ENCODE measurements at places on chromosomes 7 and 10. TPM values are rescaled to one million over a fixed set of nuclear protein-coding genes. Genes with fewer than 3 reads are reported as not detected.

ADAM22 gene
- total RNA-seq: 5.4 TPM

GIMAP2 gene
- total RNA-seq: 5.9 TPM

DNA sequence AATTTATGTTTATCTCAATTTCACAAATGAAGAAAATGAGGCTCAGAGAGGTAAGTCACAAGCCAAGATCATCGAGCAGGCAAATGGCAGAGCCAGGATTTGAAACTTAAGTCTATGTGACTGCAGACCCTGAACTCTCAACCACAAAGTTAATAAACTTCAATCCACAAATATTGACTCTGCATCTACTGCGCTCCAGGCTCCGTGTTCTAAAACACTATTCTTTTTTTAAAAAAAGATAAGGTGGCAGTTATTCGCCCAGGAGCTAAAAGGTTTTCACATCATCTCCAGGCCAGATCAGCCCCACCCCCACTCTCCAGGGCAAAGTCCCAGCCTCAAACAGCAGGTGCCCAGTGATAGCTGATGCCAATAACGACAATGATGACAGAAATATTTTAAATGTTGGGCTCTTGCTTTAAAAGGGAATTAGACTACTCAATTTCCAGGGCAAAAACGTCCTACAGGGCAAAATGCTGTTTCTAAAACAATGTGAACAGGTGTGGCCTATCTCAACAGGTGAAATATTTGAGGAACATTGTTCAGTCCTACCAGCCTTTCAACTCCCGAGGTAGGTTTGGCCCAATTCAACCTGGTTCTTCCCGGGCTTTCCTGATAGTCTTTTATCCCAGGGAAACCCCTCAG lies 85.2 kb downstream of the SORBS1 start:
- no peak overlapping the region for H3K4me3 ChIP-seq
- peaks cover 7% of the 10 kb centered on the region for H3K36me3 ChIP-seq
- no peak for DNase-seq
- no peaks in the 10 kb centered on the region for H3K27me3 ChIP-seq
- peak overlapping the region; percentile 97 for H3K27ac ChIP-seq

DNA sequence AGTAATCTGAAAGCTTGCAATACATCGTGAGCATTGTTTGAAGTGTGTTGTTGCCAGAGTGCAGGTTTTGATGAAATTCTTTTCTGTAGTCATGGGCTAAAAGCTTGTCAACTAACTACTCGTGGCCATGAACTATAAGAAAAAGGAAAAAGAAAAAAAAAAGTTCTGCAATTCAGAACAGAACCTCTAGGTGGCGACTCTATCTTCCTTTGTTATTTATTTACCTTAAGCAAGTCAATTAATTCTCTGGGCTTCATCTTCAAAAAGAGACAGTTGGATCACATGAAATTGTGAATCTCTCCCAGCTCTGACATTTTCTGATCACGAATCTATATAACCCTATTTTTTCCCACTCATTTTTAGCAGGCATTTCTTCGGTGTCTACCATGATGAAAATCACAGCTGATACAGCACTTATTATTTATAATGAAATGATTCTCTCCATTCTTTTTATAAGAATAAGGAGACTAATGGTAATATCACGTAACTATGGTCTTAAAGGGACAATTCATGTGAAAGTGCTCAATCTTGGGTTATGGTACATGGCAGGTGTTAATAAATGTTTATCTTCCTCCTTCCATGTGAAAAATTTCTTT lies 18.8 kb downstream of the TMEM196 start:
- no peaks in the 10 kb centered on the region for H3K27me3 ChIP-seq
- H3K27ac ChIP-seq: no peak overlapping the region
- H3K36me3 ChIP-seq: no peaks in the 10 kb centered on the region
- no peak for DNase-seq
- no peaks in the 10 kb centered on the region for H3K4me1 ChIP-seq

DNA sequence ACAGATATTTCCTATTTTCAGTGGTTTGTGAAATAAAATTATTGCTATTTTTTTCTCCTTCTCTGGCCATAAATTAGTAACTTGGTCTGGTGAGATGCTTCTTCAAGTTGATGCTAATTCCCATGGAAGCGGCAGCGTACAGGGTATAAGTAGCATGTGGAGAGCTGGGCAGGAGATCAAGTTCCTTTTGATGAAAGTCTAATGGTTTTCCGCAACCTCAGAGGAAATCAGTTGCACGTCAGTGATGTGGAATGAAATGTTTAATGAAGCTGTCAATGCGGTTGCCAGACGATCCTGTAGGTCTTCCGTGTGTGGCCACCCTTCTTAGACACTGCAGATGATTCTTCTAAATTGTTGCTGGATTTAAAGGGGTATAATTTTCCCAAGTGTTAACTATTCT lies 236.4 kb upstream of the GRM3 start:
- H3K27me3 ChIP-seq: no peaks in the 10 kb centered on the region
- no peak overlapping the region for H3K4me3 ChIP-seq
- H3K36me3 ChIP-seq: no peaks in the 10 kb centered on the region
- no peak overlapping the region for H3K27ac ChIP-seq

- H3K4me1 ChIP-seq: no peaks in the 10 kb centered on the region
- no peak overlapping the region for H3K4me3 ChIP-seq
- DNase-seq: no peak
- H3K27me3 ChIP-seq: no peaks in the 10 kb centered on the region
- H3K27ac ChIP-seq: no peak overlapping the region
Observed at GRCh38 chr7:121562259-121562658, 166.2 kb upstream of the FAM3C start.
